ENCODE measurements at places on chromosomes 13 and 19.

DNA sequence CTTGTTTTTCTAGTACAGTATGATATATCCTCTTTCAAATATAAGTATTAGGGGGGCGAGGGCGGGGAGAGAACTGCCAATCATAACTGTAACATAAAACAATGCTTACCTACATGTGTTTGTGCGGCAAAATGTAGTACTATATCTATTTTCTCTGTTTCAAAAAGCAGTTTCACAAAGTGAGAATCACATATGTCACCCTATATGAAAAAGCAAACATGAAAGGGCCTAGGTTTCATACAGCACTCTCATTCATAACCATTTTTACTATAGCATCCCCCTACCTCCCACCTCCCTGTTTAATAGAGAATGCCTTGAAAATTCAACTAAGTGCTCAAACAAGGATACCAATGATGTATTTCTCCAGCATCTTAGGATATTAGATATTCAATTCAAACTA is 5.2 kb downstream of the TGDS start:
- DNase-seq, result no peak

DNA sequence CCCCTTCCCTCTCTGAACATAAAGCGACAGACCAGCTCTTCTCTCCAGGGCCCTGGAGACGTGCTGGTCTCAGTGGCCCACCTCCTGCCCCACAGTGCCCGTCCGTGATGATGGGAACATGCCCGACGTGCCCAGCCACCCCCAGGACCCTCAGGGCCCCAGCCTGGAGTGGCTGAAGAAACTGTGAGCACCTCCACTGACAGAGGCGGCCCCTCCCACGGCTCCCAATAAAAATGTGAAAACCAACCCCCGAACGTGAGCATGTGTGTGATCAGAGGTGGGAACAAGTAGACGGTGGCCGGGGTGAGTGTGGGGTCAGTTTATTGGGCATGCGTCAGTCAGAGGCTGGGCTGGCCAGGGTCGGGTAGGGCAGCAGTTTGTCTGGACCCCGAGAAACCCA is 4.1 kb downstream of the NDUFA3 start:
- no peak for DNase-seq

- DNase-seq, result no peak
These were observed 861.2 kb downstream of the UQCRFS1 start for GRCh38 chr19:28351761-28352160.

- no peak for DNase-seq
These were observed 1.2 kb downstream of the RNF113B start for GRCh38 chr13:98175823-98176222.

DNA sequence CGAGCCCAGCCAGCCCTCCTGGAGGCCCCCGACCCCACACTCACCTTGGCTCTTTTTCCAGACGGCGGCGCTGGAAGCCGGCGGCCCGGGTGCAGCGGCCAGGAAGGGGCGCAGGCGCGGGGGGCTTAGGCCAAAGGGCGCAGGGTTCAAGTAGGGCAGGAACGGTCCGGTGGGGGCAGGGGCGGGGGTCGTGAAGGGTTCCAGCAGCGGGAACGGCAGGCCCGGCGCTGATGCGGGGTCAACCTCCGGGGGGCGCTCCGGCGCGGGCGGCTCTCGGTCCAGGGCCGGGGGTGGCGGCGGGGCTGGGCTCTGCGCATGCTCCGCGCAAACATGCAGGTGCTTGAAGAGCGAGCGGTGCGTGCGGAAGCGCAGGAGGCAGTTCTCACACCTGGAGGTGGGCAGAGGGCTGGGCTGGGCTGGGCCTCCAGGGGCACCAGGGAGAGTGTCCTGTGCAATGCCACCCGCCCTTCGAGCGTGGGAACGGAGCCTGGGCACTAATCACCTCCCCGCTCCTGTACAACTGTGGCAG is 2.3 kb downstream of the ZNF414 start:
- no peak for DNase-seq

- no peak for DNase-seq
These were observed 13.0 kb downstream of the CCNA1 start for GRCh38 chr13:36445278-36445677.

GRCh38 chr19:12974301-12975220 is 5.2 kb downstream of the DAND5 start:
- DNase-seq, result no peak

DNA sequence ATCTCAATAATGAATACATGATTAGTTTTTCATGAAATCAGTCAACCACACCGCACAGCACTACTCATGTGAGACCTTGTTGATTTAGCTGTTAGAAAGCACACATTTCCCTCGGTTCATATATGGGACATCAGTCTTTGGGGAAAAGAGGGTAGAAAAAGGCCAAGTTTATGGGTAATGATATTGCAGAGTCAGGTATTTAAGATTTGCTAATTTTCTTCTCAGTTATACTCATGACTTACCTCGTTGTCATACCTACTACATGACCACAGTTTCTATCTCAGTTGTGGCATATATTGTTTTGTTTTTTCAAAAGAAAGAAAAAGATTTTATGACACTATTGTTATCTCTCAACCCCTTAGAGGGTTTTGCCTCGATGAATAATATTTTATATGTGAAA is 165.6 kb downstream of the POU4F1 start:
- DNase-seq, result no peak

- DNase-seq, result no peak
These were observed 127.2 kb upstream of the UBL3 start for GRCh38 chr13:29977476-29978120.

GRCh38 chr13:41746259-41746658 is 214.7 kb downstream of the VWA8 start:
- no peak for DNase-seq

- DNase-seq, result no peak
These were observed 82.7 kb downstream of the ATP11A start for GRCh38 chr13:112772539-112772909.
